Cardiac ventricle fibroblast (primary cell): ENCODE measurements at places on chromosomes 7 and 10. TPM values are rescaled to one million over a fixed set of nuclear protein-coding genes. Genes with fewer than 3 reads are reported as not detected.

ZNF212 gene
- total RNA-seq: 6.1 and 8.2 TPM in 2 replicates

ZNF503 gene
- 31.3 and 34.1 TPM in 2 replicates for total RNA-seq

SH3PXD2A gene
- 26.0 and 27.3 TPM in 2 replicates for total RNA-seq

MMP21 gene
- total RNA-seq: 0.15 TPM in 1 of 2 replicates, not detected in the other

SNX13 gene
- total RNA-seq: 35.3 and 50.7 TPM in 2 replicates

LRRC27 gene
- 6.6 and 7.6 TPM in 2 replicates for total RNA-seq

PDK4 gene
- total RNA-seq: 103 and 128 TPM in 2 replicates

DMBT1 gene
- not detected in 2 replicates for total RNA-seq

ZNF679 gene
- total RNA-seq: not detected in 2 replicates

ZNF365 gene
- 0.05 and 0.25 TPM in 2 replicates for total RNA-seq

OR2A42 gene
- total RNA-seq: 0.12 TPM in 1 of 2 replicates, not detected in the other

FAM25G gene
- not detected in 2 replicates for total RNA-seq

C10orf105 gene
- 0.06 TPM in 1 of 2 replicates, not detected in the other for total RNA-seq

CYP17A1 gene
- not detected in 2 replicates for total RNA-seq

LRIT1 gene
- not detected in 2 replicates for total RNA-seq

FKBP6 gene
- total RNA-seq: not detected in 2 replicates

LIPF gene
- total RNA-seq: not detected in 2 replicates

DNA2 gene
- total RNA-seq: 2.3 and 2.4 TPM in 2 replicates

KLF14 gene
- not detected in 2 replicates for total RNA-seq

LEP gene
- not detected in 2 replicates for total RNA-seq

TWIST1 gene
- total RNA-seq: 20.8 and 31.5 TPM in 2 replicates

TACC2 gene
- 6.4 and 9.4 TPM in 2 replicates for total RNA-seq

FRMD4A gene
- 21.7 and 22.0 TPM in 2 replicates for total RNA-seq

RBM33 gene
- total RNA-seq: 17.7 and 19.6 TPM in 2 replicates

ADARB2 gene
- not detected in 2 replicates for total RNA-seq

ZCCHC24 gene
- total RNA-seq: 87.0 and 88.7 TPM in 2 replicates
